Iris pigment epithelial cell (primary cell): ENCODE measurements at places on chromosomes 5 and 9.

DNA sequence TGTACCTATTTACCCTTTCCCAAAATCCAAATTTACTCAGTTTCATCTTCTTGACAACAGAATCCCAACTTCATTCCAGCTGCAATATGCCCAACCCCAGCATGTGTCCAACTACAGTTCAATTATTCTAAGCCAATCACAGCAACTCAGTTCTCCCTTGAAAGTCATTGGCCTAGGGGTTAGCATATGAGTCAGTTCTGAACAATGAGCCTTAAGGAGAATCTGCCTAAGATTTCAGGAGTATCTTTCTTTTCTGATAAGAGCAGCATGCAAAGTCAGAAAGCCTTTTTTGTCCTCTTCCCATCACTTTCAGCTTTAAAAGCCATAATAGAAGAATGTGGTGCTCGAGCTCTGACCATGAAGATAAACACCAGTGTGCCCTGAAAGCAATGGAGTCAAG lies 44.4 kb upstream of the RASGRF2 start:
- DNase-seq, result peak; percentile 56

DNA sequence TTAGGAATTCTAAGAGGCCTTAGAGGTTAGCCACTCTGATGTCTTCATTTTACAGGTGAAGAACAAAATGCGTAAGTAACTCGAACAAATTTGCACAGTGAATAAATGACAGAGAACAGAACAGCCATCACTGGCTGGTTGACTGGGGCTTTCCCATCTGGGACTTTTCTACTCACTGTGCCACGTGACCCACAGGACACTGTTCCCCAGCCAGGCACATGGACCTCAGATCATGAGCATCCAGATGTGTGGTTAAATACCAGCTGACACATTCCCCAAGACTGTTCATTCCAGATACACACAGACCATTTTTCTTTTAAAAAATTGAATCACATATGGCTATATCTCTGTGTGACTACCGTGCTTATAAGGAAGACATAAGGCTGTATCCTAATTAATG lies 25.8 kb upstream of the MED10 start:
- DNase-seq, result no peak

- no peak for DNase-seq
Observed at GRCh38 chr5:61137835-61138234, 24.4 kb downstream of the SMIM15 start.

- no peak for DNase-seq
Observed at GRCh38 chr9:106620866-106621265, 242.1 kb upstream of the ZNF462 start.

GRCh38 chr5:145341842-145342241 lies 493.3 kb downstream of the PRELID2 start:
- DNase-seq, result peak; percentile 64

DNA sequence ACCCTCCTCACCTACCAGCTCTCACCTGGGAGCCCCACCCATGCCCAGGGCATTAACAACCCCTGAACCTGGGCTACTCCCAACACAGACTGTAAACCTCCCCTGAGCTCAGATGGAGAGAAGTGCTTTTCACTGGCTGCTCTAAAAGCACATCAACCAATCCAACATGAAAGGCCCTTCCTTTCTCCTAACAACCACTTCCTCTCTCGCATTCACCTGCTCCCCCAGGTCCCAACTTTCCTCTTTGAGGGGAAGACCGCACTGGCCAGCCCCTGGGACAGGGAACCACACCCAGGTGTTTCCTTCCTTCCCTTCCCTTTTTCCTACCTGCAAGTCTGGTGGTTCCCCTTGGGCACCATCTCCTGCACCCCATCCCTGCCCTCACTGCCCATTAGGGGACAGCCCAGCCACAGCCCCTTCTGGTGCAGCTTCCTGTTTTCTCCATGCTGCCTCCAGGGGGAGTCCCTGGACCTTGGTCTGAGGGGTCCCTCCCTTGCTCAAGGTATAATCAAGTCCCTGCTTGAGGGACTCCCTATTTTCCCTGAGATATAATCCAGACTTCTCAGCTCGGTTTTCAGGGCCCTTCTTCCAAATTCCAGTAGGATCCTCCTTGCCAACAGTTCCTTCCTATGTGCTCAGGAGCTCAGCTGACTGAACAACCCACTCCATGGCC lies 30.5 kb upstream of the DAB2IP start:
- DNase-seq, result no peak

DNA sequence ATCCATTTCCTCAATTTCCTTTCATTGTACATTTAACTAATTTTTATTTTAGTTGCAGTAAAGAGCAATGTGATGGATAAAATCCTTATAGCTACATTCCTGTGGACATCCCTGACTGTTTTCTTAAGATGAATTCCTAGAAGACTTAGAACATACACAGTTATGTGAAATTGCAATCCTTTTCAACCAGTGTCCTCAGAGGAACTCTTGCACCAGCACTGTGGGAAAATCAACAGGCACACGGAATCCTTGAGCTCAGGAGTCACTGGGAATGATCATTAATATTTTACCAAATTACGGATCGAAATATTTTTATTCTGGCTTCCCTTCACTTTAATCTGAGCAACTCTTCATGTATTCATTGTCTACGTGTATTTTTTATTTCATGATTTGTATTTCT lies 901.9 kb upstream of the WWC1 start:
- no peak for DNase-seq

- no peak for DNase-seq
Observed at GRCh38 chr9:70746760-70747159, 332.3 kb upstream of the KLF9 start.

DNA sequence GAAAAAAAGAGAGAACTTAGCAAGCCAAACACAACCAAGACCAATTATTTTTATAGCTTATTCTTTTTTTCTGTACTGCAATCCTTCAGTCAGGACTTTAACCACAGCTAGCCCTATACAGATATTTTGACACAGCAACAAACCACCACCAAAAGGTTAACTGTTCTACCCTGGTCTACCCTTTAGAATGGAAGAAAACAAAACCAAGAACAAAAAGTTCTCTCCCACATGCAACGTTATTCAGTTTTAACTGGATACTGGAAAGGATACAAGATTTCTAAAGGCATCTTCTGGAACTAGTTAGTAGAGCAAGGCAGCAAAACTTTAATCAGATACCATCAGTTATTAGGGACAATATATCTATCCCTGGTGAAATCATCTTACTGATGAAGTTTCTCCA lies 32.6 kb downstream of the ECPAS start:
- DNase-seq, result peak; percentile 42

- no peak for DNase-seq
Observed at GRCh38 chr9:84411683-84412267, 71.2 kb upstream of the SLC28A3 start.

- DNase-seq, result no peak
Observed at GRCh38 chr9:110025551-110026170, 182.3 kb downstream of the C9orf152 start.

DNA sequence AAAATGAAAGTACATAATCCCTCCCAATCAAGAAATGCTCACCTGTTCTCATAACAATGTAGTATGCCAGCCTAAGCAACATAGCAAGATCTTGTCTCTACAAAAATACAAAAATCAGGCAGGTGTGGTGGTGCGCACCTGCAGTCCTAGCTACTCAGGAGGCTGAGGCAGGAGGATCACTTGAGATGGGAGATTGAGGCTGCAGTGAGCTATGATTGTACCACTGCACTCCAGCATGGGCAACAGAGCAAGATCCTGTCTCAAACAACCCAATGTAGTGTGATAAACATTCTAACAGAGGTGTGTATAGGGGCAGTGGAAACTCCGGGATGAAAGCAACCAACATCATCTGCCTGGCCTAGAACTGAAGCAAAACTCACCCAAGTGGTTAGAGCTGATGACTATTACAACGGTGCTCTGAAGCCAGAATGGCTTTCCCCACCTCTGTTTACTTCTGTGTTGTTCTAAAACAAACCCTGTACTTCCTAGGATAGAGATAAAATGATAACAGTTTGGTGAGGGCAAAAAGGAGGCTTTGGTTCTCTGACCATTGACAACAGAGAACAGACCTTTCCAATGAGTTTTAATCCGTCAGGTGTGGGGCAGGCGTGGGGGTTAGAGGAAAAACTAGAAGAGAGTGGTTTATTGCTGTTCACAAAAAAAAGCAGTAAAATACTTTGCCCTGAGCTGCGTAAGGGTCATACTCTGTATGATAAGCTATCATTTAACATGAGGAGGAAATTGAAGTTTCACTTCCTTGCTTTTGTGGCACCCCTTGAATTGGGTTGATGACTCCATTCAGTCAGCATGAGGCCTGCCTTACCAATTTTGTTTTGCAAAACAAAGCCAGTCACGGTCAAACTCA lies 18.9 kb downstream of the WNT8A start:
- no peak for DNase-seq

DNA sequence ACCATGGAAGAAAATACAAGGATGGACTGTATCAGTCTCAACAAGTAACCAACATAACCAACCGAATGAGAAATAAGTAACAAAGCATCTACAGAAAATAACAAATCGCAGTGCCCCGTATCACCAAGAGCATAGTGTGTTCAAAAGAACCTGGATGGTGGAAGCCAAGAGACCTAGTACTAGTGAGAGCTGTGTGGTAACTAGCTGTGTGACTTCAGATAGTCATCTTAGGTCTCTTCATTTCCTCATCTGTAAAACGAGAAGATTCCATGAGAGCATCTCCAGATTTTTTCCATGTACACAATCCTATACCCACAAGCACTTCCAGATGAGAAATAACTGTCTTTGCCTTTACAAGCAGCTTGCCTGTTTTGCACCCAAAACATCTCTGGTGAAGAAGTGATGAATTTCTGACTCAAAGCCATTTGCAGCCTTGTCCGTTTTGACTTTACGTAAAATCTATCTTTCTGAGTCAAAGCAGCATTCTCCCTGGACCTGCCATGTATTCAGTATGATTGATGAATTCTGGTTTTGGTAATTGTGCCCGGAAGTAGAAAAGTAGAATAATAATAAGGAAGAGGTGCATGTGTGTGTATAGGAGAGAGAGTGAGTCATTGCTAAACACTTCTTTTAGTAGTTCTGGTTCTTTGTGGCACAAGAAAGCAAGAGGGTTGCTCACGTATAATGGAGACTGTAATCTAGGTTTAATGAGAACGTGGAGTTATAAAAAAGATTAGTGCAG lies 41.0 kb downstream of the AOPEP start:
- peak; percentile 41 for DNase-seq

DNA sequence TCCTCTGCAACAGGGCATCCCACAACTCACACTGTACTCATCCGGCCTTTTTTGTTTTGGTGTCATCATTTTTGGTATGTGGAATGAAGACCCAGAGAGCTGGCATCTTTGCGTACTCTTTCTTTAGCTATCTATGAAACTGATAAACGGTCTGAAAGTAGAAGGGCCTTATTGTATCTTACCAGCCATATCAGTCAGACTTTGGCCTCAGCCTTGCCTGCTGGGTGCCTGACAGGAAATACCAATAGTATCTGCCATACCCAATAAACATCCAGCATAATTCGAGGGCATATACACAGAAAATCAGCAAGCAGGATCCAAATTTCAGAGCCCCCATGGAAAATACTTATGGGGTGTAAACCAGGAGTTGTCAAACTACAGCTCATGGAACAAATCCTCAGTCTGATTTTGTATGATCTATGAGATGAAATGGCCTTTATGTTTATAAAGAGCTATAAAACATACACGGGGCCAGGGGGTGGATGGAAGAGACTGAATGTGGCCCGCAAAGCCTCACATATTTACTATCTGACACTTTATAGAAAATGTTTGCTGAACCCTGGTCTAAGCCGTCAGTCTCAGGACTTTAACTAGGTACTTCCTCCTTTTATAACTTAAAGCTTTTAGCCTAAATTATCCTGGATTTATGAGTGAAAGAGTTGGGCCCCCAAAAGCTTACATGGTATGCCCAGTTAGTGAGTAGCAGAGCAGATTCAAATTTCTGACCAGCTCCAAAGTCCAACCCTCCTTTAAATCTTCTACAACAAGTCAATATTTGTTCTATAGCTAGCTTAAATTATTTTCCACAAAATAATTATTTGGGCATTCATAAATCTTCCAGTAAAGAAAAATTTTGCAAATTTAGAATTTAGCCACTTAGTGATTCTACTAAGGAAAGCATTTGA lies 308.0 kb upstream of the PUM3 start:
- no peak for DNase-seq

DNA sequence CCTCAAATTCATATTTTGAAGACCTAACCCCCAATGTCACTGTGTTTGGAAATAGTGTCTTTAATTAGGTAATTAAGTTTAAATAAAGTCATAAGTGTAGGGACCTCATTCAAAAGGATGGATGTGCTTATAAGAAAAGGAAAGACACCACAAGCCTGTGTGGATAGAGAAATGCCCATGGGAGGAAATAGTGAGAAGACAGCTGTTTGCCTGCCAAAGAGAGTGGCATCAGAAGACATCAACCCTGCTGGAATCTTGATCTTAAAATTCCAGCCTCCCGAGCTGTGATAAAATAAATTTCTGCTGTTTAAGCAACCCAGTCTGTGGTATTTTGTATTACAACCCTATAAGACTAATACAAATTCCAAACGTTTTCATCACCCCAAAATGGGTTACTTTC lies 1867.9 kb upstream of the NUDT12 start:
- DNase-seq, result no peak

- peak; percentile 10 for DNase-seq
Observed at GRCh38 chr9:13151489-13151888, 128.0 kb downstream of the MPDZ start.

DNA sequence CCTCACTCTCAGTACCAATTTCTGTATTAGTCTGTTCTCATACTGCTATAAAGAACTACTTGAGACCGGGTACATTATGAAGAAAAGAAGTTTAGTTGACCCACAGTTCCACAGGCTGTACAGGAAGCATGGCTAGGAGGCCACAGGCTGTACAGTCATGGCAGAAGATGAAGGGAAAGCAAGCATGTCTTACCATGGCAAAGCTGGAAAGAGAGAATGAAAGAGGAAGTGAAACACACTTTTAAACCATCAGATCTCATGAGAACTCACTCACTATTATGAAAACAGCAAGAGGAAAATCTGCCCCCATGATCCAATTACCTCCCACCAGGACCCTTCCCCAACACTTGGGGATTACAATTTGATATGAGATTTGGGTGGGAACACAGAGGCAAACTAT lies 698.8 kb downstream of the CDH9 start:
- no peak for DNase-seq

GRCh38 chr5:776862-777711 lies 7.4 kb downstream of the ZDHHC11B start:
- DNase-seq, result no peak

DNA sequence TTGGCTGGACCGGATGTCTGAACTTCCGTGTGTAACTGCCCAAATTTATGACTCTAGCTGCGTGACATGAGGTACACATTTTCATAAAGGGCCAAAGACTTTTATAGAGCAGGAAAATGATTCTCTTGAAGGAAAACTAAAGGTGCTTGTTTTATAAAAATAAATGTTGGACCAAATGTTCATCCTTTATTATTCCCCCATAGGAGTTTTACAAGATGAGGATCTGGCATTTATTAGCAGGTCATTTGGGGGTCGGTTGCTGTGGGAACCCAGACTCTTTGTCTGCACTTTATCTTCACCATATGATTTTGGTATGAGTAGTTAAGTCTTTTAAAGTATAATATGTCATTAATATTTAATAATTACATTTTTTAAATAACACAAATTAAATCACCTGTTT lies 571.2 kb downstream of the EFNA5 start:
- DNase-seq, result no peak
